ENCODE measurements at places on chromosomes 16 and 17.
A peak's percentile ranks its signal among the peaks of the same experiment; 100 is the strongest.

DNA sequence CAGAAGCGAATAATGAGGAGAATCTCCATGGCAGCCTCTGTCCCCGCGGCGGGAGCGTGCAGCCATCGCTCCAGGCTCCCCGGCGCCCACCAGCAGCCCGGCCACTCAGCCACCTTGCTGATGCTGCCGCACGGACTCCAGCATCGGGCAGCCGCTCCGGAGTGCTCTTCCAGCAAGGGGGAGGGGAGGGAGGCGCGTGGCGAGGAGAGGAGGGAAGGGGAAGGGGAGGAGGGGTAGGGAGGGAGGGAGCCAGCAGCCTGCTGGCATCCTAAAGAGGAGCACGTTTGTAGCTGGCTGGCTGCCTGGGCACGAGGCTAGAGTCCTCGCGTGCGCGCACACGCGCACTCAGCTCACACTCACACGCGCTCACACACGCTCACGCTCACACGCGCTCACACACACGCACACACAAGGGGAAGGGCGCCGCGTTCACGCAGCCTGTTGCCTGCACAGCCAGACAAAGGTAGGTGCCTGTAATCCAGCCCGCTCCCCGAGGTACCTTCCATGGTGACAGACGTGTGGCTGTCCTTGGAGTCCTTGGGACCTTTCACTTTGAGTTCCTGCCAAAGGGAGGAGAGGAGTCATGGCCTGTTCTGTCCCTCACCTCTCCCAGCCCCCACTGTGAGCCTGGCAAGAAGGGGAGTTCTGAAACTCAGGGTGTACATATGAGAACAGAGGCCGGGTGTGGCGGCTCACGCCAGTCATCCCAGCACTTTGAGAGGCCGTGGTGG lies 82.1 kb downstream of the TIMM22 start:
- peak; percentile 64 for DNase-seq

DNA sequence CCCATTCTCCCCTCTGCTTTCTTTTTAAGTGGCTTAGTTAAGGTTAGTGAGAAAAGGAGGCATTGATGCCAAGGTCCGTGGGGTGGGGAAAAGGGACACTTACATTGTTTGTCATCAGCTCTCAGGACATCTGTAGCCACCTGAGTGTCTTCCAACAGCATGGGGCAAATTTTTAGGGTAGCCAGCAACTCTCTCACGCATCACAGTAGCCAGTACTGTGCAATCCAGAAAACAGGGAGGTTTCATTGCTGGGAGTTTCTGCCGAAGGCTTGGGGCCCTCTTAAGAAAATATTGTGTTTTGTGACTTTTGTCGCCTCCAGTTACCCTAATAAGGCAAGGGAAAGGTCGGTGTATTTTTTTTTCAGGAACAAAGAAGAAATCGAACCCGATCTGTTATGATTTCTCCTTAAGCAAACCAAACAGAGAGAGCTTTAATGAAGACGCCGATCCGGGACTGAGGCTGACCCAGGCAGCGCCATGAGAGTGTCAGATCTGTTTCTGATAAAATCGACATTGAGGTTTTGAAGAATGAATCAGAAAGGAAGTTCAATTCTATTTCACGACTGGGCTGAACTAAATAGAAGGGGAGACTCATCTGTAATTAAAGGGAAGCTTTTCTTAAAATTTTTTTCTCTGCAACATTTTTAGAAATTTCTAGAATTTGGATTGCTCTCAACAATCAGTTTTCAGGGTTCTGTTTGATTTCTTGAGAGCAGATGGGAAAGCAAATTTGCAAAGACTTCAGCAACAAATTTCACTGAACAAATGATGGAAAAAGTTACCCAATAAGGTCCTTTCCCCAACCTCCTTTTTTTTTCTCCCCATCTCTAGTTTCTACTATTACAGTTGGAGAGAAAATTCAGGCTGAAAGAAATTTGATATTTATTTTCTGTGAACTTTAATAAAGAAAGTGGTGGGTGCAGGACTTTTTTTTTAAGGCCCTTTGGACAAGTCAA lies 144.7 kb upstream of the IRX3 start:
- no peak for DNase-seq

GRCh38 chr17:68179236-68179925 lies 68.5 kb upstream of the AMZ2 start:
- peak; percentile 68 for DNase-seq

- no peak for DNase-seq
Observed at GRCh38 chr16:89297156-89297874, 79.8 kb downstream of the ZNF778 start.

DNA sequence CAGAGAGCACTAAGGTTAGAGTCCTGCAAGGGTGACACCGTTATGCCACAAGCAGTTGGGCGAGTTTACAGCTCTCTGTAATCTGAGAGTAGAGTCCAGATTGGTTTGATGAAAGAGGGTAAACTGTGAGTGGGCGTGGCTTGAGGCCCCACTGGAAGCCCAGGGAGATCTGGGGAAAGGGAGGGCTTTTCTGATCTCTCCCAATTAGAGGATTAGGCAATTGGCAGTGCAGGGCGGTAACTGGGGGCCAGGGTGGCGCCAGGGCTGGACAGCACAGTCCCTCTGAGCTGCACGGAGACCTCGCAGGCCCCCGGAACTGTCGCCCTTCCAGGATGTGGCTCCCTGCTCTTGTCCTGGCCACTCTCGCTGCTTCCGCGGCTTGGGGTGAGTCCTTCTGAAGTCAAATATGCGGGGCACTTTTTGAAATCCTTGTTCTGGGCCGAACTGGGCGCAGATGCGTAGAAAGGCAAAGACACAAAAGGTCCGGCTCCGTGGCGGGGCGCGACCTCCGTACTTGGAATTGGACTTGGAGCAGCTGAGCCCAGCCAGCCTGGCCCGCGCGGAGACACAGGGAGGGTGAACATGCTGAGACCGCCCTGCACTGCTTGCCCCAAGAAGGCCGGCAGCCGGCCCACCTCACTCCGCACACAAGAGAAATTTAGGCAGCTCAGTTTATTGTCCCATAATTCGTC lies 72.4 kb downstream of the CES1 start:
- no peak for DNase-seq

DNA sequence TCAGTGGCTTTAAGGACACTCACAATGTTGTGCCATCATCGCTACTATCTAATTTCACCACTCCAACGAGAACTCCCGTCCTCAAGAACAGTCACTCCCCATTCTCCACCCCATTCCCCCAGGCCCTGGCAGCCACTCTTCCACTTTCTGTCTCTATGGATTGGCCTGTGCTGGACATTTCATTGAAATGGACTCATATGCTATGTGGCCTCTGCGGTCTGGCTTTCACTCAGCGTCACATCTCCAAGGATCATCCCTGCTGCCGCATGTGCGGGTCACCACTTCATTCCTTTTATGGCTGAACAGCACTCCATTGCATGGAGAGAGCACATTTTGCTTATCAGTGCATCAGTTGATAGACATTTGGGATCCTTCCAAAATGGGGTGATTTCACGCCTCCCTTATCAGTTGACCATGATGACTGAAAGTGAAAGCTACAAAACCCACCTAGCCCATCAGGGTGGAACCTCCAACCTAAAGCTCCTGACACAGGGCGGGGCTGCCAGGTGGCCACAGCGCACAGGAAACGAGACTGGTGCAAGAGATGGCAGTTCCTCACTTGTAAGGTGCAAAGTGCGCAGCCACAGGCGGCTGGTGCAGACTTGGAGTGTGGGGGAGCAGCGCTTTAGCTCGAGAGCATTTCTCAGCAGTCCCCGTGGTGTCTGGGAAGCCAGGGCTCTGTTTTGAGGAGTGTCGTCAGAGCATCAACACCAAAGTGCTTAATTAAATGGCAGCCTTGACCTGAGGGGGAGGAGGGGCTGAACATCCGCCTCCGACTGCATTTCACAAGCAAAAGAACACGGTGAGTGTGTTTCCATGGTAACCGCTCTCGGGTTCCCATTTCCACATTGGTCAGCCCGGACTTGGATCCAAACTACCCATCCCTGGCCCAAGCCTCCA lies 23.8 kb downstream of the COTL1 start:
- no peak for DNase-seq

- no peak for DNase-seq
Observed at GRCh38 chr16:57061084-57061905, 31.1 kb upstream of the CPNE2 start.

- no peak for DNase-seq
Observed at GRCh38 chr17:80671039-80671824, 126.6 kb downstream of the RPTOR start.

- no peak for DNase-seq
Observed at GRCh38 chr17:28049071-28049470, 6.6 kb downstream of the NLK start.

GRCh38 chr17:75827308-75828075 lies 16.7 kb downstream of the UNC13D start:
- peak; percentile 73 for DNase-seq

DNA sequence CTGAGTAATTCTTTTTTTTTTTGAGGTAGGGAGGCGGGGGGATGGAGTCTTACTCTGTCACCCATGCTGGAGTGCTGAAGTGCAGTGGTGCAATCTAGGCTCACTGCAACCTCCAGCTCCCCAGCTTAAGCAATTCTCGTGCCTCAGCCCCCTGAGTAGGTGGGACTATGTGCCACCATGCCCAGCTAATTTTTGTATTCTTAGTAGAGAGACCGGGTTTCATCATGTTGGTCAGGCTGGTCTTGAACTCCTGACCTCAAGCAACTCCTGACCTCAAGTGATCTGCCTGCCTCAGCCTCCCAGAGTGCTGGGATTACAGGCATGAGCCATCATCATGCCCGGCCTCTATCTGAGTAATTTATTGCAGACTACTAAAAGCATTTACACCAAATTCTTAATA lies 19.4 kb downstream of the KPNB1 start:
- no peak for DNase-seq

GRCh38 chr17:57442914-57443571 lies 186.7 kb downstream of the MSI2 start:
- peak; percentile 61 for DNase-seq

- DNase-seq, result no peak
Observed at GRCh38 chr17:33515974-33516373, 222.9 kb upstream of the ASIC2 start.

DNA sequence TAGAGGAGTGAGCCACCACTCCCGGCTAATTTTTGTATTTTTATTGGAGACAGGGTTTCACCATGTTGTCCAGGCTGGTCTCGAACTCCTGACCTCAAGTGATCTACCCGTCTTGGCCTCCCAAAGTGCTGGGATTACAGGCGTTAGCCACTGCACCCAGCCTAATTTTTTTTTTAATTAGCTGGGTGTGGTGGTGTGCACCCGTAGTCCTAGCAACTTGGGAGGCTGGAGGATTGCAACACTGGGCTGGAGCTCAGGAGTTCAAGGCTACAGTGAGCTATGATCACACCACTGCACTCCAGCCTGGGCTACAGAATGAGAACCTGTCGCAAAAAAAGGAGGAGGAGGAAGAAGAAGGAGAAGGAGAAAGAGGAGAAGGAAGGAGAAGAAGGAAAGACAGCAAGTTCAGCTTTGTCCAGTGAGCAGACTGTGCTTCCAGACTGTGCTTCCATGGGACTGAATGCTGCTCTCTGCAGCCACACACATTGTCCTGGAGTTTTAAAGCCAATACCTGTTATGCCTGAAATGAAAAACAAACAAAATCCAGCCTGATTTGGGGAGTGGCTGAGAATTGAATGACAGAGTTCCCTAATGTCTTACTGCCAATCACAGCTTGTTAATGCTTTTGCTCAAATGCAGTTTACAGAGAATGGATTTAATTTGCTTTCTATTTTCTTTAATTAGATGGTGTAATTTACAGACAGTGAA lies 2.8 kb upstream of the TNFRSF13B start:
- DNase-seq, result no peak

GRCh38 chr17:81646869-81647600 lies 9.3 kb downstream of the PDE6G start:
- no peak for DNase-seq

DNA sequence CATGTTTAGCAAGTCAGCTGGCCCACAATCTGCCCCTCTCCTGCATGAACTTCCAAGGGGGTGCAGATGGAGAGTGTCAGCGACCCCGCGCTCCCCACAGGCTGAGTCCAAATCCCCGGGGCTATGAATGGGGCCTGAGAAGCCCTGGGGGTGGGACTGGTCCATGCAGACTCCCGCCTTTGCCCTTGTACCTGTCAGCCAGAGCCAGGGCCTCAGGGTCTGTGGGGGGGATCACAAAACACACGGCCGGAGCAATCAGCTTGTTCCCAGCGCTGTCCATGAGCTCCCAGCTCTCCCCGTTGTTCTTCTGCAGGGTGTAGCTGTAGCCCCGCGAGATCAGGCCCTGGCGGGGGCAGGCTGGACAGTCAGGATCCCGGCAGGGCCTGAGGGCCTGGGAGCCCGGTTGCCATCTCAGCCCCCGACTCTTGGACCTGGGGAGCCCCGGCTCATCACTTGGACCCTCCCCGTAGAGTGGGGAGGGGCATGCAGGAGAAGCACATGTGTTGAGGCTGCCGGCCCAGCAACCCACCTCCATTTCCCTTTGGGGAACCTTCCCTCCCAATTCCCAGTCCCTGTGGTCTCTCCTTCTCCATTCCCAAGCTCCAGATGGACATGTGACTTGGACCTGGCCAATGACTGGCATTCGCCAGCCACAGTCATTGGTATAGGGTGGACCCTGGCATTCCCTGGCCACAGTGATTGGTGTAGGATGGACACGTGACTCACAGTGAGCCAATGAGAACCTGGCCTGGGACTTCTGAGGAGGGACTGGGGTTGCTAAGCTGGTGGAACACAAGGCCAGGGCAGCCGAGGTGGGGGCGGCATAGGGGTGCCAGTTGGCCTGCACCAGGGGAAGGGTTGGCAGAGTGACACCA lies 42.4 kb downstream of the PPL start:
- no peak for DNase-seq

DNA sequence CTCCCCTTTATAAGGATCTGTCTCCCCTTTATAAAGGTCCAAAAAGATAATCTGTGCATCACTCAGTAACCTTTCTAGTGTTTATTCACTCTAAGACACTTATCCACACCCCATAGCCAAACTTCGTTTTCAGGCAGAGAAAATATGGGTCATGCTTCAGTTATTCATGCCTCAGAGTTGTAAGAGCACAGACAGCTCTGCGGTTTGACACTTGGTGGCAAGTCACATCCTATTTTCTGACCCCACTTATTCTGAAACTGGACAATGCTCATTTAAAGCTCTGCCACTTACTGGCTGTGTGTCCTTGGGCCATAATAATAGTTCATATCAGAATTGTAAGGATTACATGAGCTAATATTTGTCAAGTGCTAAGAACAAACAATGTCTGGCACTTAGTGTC lies 2.0 kb upstream of the KRTAP2-1 start:
- no peak for DNase-seq

DNA sequence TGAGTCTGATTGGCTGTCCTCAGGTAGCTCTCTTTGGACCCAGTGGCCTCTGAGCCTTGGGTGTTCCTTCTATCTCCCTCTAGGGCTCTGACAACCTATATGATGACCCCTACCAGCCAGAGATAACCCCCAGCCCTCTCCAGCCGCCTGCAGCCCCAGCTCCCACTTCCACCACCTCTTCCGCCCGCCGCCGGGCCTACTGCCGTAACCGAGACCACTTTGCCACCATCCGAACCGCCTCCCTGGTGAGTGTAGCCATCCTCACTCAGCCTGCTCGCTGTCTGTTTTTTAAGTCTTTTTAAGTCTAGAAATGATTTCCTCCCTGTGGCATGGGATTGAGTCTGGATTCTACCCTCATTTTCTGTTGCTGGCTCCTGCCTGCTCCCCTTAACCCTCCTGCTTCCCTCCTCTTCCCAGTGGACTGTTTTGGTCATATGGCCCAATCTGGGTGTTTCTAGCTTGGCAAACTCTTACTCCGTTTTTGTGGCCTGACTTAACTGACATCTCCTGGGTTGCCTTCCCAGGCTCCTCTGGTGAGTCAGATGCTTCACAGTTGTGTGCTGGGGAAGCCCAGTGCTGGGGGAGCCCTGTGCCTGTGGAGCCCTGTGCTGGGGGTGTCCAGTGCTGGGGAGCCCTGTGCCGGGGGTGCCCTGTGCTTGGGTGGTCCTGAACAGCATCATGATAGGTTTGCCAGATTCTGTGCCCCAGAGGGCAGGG lies 9.9 kb downstream of the TAOK2 start:
- no peak for DNase-seq

- DNase-seq, result no peak
Observed at GRCh38 chr17:77227461-77228240, 86.9 kb downstream of the SEC14L1 start.

Measured in NCI-H2171 (cell line).